ENCODE measurements at places on chromosomes 2 and 18. TPM values are rescaled to one million over a fixed set of nuclear protein-coding genes. Genes with fewer than 3 reads are reported as not detected.

DNA sequence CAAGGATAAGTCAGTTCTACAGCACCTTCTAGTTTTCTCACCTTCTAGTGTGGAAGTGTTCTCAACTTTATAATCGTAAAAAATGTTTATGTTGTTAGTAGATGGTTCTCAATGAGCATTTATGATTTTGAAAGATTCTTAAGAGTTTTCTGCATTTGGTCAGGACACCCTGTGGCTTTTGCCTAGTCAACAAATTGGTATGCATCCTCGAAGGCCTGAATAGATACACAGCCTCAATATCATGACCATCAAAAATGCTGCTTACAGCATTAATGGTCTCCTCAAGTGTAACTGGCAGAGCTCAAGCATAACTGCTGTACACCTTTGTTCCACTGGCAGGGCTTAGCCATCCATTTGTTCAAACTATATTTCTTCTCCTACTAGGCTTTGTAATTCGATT is 96.7 kb downstream of the CRACDL start:
- no peaks in the 10 kb centered on the region for H3K27me3 ChIP-seq
- no peak for DNase-seq
- H3K36me3 ChIP-seq, result no peaks in the 10 kb centered on the region
- H3K4me3 ChIP-seq, result no peak overlapping the region

- peak overlapping the region; percentile 37 for H3K4me3 ChIP-seq
- peaks cover 35% of the 10 kb centered on the region for H3K4me1 ChIP-seq
- DNase-seq, result peak; percentile 89
These were observed 111.8 kb downstream of the STPG4 start for GRCh38 chr2:47043142-47043890.

DNA sequence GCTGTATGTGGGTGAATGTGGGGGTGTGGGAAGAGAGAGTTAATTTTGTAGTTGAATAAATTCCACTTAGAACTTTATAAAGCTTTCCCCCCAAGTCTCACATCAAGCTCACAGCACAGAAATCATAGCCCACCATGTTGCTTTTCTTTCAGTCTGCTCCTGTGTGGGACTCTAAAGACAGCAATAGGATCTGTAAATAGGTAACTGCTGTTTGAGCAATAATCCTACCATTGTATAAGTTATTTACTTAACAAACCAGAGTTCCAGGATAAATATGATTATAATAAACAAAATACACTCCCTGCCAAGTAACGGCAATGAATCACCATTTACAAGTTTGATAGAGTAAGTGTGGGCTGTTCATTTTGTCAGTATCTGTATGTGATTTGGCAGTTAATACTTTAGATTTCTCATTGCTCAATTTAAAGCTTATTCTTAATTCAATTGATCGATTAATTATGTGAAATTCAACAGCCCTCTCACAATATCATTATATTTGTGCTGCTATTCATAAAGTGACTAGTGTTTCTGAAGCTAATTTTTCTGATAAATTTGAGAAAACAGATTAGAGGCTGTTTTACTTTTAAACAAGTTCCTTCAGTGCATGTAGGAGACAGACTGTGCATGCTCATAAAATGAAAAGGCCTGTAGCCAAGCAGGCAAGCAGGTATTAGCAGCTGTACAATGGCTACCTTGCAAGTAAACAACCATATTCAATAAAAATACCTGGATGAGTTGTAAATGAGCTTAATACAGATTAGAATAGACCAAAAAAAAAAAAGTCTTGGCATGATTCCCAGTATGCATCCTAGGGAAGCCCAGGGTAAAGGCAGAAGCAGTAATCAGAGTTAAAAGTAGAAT is 142.7 kb downstream of the PDE11A start:
- no peaks in the 10 kb centered on the region for H3K36me3 ChIP-seq
- no peak for DNase-seq
- no peak overlapping the region for H3K27ac ChIP-seq
- no peaks in the 10 kb centered on the region for H3K27me3 ChIP-seq
- no peaks in the 10 kb centered on the region for H3K4me1 ChIP-seq

- H3K4me1 ChIP-seq, result no peaks in the 10 kb centered on the region
- no peak overlapping the region for H3K4me3 ChIP-seq
- no peak overlapping the region for H3K27ac ChIP-seq
- H3K27me3 ChIP-seq, result no peaks in the 10 kb centered on the region
These were observed 104.4 kb downstream of the AFF3 start for GRCh38 chr2:100038011-100038410.

The MAB21L4 gene
- 1.1 TPM for polyA plus RNA-seq

The QPCT gene
- polyA plus RNA-seq, result 26.2 TPM
